ENCODE measurements at places on chromosomes 1 and 21.

DNA sequence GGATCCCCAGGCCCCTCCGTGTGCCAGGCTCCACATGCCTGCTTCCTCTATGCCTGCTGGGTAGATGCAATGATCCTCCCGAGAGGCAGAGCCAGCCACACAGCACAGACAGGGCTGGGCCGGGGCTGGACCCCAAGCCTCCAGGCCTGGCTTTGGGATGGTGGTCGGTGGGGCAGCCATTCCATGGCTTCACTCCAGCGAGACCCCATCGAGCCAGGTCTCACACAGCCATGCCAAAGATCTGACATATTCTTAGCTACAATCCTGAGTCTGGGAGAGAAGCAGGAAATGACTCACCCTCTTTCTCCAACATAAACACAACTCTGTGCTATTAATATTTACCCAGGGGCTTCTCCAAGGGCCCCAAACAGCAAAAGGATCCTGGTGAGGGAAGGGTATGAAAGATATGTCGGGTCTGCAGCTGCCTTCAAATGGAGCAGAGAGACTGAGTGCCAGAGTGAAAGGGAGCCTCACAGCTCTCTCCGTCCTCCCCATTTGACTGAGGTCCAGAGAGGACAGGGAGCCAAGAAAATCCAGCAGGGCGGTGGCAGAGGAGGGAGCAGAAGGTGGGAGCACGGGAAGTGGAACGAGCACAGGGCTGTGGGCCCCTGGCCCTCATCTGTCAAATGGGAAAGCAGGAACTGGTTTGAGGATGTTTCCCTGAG is 639.5 kb downstream of the MATN1 start:
- peak; percentile 87 for DNase-seq

- DNase-seq: peak; percentile 10
Measured at GRCh38 chr1:15833069-15833679, 14.3 kb upstream of the SPEN start.

DNA sequence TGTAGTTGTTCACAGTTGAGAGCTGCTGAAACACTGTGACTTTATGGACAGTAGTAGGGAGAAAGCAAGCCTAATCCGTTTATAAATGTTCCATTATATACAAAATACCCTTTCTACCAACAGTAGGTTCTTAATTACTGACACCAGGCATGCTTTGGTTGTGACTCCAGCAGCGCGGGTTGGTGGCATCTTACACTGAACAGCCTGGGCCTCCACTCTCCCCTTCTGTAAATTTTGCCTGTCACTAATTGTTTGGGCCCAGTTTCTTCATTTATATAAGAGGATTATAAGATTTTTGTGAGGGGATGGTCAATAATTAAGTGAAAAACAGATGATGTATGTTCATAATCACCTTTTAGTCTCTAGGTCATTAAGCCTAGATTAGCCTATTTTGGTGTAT is 58.2 kb downstream of the ITSN1 start:
- no peak for DNase-seq

DNA sequence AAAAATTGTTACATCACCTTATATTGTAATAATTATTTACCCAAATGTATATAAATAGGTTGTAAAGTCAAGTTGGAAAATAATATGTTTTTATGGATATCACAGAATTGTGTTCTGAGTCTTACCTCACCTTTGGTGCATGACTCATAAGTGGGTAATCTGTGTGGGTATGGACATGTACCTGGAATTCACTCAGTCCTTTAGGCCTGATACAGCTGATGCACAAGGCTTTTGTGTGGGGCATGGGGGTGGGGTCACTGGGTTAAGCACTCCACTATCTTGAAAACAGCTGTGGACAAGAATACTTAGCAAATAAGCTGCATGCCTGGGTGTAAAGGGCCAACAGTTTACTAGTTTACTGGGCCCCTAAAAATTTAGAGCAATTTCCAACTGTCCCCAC is 34.4 kb downstream of the INKA2 start:
- DNase-seq: no peak

DNA sequence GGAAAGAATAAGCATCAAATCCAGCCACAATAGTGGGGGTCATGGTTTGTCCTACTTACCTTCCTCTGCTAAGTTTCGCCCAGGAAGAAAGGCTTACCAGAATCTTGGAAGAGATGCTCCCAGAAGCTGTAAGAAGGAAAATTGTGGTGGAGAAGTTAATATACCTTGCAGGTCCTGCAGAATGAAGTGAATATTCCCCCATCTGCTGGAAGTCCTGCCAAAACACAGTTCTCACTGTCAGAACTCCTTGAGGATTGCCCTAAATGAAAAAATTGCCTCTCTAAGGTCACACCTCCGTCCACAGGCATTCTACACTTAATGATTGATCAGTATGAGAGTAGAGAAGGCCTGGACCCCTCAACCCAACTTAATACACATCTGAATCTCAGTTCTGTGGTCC is 78.4 kb upstream of the RGS21 start:
- no peak for DNase-seq

GRCh38 chr1:98316286-98316905 is 345.1 kb upstream of the SNX7 start:
- DNase-seq: peak; percentile 86

GRCh38 chr21:34883491-34884271 is 165.4 kb downstream of the RUNX1 start:
- DNase-seq: no peak

GRCh38 chr21:41090981-41091380 is 77.0 kb upstream of the BACE2 start:
- DNase-seq: no peak

DNA sequence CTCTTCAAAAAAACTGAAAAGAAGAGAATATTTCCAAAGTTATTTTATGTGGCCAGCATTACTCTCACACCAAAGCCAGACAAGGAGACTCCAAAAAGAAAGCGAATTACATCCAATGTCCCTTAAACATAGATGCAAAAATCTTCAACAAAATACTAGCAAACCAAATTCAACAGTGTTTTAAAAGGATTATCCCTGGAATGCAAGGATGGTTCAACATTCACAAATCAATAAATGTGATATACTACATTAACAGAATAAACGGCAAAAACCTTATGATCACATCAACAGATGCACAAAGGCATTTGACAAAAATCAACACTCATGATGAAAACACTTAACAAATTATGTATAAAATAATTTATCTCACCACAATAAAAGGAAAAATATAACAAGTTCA is 207.8 kb downstream of the DENND1B start:
- DNase-seq: no peak

GRCh38 chr1:157234705-157235273 is 96.6 kb upstream of the ETV3 start:
- DNase-seq: no peak

GRCh38 chr1:219385787-219386427 is 212.2 kb downstream of the LYPLAL1 start:
- DNase-seq: peak; percentile 61

DNA sequence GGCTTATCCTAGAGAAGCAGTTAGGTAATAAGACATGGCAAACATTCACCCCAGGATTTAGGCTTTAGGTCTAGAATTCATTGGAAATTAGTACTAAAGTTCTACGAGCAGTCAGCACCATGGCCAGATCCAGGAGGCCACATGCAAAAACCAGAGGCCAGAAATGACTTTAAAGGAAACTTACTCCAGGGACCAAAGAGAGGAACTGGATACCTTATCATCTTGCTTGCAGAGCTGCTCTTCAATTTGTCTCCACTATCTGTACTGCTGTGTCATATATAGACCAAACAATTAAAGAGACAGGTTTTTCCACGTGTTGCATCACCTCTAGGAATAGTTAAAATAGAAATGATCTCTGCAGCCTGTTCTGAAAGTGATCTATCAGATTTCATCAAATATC is 127.8 kb downstream of the LMX1A start:
- DNase-seq: peak; percentile 2
